ENCODE measurements at places on chromosomes 7 and 10.

DNA sequence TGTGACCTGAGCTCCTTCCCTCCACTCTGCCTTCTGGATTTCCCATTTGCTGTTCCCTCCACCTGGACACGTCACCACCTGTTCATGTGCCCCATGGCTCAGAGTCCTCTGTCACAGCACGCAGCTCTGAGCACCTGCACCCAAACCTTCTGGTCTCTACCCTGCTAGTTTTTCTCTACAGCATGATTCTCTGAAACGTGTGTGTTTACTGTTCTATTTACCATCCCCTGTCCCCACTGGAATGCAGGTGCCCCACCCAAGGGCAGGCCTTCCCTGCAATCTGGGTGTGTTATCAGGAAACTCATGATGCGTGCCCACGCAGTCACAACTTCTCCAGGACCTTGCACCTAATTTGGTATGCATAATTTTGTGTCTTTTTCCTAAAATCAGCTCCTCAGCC lies 284.4 kb upstream of the IGFBP3 start:
- no peak for DNase-seq

DNA sequence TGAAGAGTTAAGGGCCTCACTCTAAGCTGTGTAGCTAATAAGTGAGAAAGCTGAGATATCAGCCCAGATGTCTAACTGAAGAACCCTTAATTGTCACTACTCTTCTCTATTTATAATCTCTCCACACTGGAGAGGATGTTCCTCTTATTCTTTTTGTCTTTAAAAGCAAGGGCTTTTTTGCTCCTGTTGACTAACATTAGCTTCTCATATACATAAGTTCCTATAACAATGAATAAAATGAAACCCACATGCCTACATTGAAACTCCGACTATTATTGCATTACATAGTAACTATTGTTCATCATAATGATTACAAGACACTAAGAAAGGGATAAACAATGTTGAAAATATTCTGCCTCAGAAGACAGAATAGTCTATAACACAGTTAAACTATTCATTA lies 67.1 kb downstream of the GNAT3 start:
- no peak for DNase-seq

GRCh38 chr7:97835296-97836138 lies 36.7 kb downstream of the ASNS start:
- no peak for DNase-seq

- no peak for DNase-seq
Measured at GRCh38 chr7:18461785-18462467, 33.6 kb upstream of the HDAC9 start.

DNA sequence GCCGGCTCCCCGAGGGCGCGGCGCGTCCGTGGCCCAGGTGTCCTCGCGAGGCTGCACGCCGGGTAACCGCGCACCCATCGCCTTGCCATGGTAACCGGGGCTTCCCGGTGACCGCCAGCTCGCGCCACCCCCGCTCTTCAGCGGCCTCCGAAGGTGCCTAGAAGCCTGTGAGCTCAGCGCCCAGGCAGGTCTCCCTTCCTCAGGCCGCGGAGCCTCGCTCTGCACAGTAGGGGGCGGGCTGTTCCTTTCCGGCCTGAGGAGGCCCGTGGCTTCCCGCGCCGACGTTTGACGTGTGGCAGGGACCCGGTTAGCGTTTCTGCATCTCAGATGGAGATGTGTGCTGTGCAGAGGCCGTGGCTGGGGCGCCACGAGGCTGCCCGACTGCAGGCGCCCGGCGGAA lies 117.1 kb downstream of the DYNC2I1 start:
- no peak for DNase-seq

DNA sequence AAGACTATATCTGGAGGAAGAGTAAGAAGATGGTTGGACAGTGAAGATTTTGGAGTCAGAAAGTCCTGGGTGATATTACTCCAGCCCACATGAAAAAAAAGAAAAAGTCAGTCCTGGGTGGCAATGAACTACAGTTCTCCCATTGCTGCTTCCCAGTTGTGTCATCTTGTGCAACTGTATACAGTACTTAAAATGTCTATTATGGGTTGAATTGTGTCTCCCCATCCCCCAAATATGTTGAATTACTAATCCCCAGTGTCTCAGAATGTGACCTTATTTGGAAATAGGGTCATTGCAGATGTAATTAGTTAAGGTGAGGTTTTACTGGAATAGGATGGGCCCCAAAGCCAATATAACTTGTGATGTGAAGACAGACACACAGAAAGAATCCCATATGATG lies 15.6 kb downstream of the SEC23IP start:
- DNase-seq = no peak
